CD4-positive, alpha-beta T cell treated with Interleukin-2 at 100 ng/mL for 4 hours (primary cell): ENCODE measurements at places on chromosomes 1 and 21.

DNA sequence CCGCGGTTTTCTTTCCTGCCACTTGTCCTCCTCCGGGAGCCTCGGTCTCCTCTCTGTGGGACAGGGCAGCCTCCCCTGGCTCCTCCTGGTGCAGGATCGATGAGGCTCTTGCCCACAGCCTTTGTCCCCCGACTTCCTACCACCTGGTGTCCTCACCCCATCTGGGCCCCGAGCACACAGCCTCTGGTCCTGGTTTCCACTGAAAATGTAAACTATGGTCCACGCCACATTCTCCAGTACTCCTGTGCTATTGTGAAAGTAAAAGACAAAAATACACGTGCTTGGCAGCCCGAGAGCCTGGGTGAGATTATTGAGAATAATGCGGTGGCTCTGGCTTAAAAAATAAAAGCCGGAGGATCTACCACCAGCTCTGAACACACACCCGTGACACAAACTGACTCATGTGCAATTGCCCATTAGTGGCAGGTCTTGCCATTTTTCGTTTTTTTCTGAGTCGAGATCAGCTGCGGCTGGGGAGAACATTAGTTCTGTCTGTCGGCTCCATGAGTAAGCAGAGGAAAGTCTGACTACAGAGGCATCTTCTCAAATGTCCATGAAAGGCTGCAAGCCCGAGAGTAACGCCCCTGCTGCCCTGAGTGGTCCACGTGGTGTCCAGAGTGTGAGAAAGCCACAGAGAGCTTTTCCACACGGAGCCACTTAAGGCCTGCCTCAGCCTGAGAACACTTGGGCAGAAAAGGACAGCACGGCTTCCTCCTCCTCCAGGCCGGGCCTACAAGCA is 5.7 kb upstream of the COL6A2 start:
- DNase-seq: no peak

GRCh38 chr1:118322331-118322730 is 137.3 kb upstream of the SPAG17 start:
- no peak for DNase-seq

DNA sequence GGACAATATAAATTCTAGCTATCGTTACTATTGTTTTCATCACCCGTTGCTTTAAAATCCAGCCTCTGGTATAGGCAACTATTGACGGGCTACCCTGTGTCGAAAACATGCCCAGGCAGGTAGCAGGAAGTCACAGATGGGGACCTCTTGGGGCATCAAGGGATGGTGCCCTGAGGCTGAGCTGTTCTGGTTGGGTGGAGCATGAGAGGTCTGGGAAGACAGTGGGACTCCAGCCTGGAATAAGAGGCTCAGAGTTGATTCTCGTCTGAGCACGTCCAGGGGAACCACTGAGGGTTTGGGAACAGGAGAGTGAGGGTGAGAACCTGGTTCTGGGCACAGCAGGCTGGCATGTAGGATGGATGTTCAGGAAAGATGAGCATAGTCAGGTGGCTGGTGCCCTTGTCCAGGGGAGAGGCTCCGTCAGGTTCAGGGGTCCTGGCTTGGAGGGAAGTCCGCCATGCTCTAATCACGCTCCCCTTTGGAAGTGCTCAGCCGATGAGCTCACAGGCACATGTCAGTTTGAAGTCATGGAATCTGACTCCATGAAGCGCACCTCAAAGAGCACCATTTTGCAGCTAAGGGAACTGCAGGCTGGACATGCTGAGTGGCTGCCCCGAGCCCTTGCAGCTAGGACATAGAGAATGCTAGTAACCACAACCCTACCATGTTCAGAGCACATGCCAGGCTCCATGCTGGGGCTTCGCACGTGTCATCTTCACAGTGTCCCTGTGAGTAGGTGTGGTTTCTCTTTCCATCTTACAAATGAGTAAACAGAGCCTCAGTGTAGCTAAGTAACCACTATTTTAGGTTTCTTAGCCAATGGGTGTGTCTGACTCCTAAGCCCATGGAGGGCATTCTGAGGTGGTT is 21.0 kb downstream of the PCSK9 start:
- DNase-seq: no peak

- no peak for DNase-seq
These were observed 2.6 kb downstream of the SLAMF8 start for GRCh38 chr1:159829273-159829634.

DNA sequence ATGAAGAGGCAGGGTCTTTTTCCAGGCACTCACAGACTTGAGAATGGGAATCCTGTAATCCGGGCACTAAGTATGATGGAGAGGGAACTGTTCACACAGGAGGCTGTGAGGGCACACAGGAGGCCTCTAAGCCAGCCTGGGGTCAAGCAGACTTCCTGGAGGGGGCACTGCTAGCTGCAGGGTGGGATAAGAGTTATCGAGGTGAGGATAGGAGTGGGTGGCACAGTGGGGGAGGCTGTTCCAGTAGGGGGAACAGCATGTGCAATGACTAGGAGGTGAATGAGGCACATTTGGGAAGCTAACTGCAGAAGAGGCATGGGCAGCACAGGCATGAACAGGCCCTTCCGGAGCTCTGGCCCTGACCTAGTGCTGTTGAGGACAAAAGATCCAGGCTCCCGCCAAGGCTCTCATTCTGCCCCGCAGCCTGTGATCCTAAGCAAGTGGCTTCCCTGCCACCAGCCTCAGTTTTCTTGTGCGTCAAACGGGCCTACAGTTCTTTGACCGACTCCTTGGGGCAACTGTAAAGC is 216.7 kb downstream of the TRABD2B start:
- DNase-seq: no peak

GRCh38 chr1:20343938-20344302 is 53.2 kb downstream of the VWA5B1 start:
- DNase-seq: no peak
